ENCODE measurements at places on chromosomes 11 and 22. TPM values are rescaled to one million over a fixed set of nuclear protein-coding genes. Genes with fewer than 3 reads are reported as not detected.

GRCh38 chr22:47357493-47357892 is 595.0 kb downstream of the TBC1D22A start:
- DNase-seq, result no peak

The CDC42BPG gene
- total RNA-seq, result 30.1 TPM

DNA sequence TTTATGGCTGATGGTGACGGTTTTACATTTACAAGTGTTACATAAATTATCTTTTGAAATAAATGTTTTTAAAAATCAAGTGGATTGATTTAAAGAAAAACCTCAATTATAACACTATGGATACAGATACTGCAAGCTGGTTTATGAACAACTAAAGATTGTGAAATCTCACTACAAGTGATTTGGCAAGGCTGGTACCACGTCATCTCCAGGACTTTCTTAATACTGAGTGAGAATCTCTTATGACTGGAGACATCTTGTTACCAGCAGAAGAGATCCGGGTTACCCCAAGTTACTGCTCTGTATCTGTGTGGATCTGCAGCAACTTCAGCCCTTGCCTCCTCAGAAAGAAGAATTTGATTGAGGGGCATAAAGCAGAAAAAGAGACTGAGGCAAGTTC is 452.9 kb downstream of the MN1 start:
- DNase-seq, result no peak

DNA sequence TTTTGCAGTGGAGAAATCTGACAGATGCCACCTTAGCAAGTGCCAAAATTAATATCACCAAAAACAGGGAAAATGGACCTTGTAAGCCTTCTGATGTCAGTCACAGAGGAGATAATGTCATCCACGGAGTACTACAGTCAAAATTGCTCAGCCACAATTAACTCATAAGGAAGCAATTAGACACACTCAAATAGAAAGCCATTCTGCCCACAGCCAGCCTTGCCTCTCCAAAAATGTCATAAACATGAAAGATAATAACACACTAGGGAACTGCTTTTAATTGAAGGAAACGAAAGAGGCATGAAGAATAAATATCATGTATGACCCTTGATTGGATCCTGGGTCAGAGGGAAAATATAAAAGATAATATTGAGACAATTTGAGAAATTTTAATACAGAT is 505.6 kb upstream of the API5 start:
- DNase-seq, result no peak

DNA sequence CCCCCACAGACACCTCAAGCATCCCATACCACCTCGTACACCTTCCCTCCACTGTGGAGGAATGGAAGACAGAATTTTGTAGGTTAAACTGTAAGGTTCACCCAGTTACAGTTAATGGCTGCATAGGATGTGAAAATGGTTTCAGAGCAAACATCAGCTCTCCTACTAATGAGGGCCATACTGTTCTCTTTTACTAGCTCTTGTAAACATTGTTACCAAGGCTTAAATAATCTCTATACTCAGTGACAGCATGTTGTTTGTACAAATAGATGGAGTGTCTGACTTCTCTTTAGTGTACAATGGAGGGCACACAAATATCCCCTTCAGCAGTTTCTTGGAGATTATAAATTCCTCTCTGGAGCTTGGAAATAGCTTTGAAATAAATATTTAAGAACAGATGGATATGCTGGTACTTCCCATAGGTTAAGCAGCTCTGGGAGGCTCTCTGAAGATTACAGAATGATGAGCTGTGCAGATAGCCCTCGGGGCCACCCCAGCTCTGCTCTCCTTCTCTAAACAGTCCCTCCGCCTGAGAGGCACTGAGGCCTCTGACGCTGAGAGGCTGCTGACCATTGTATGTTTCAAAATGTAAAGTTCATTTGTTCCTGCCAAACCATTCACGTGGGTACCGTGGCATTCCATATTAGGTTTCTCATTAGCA is 25.7 kb downstream of the TTC12 start:
- DNase-seq, result no peak

The RCE1 gene
- total RNA-seq, result 35.3 TPM

The DNAJB7 gene
- not detected for total RNA-seq

- no peak for DNase-seq
These were observed 15.3 kb upstream of the APOL6 start for GRCh38 chr22:35632935-35633334.

DNA sequence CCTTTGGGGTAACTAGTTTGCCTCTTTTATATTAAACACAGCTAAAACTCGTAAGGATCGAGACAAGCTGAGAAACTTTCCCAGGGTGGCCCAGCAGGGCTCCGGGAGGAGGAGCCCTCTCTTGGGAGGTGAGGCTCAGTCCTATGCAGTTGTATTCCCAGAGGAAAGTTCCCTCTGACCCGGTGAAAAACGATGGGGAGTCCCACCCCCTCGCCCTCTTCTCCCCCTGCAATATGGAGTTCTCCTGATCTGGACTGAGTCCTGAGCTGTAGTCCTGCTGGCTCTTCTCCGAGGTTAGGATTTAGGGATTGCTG is 1.3 kb downstream of the NTM start:
- DNase-seq, result no peak

The HPX gene
- 4.6 TPM for total RNA-seq

The TMEM191C gene
- 3.1 TPM for total RNA-seq

- DNase-seq, result no peak
These were observed 136.9 kb downstream of the MYO18B start for GRCh38 chr22:25878933-25879332.

GRCh38 chr11:109730669-109731068 is 308.7 kb downstream of the C11orf87 start:
- no peak for DNase-seq

The ISX gene
- not detected for total RNA-seq

DNA sequence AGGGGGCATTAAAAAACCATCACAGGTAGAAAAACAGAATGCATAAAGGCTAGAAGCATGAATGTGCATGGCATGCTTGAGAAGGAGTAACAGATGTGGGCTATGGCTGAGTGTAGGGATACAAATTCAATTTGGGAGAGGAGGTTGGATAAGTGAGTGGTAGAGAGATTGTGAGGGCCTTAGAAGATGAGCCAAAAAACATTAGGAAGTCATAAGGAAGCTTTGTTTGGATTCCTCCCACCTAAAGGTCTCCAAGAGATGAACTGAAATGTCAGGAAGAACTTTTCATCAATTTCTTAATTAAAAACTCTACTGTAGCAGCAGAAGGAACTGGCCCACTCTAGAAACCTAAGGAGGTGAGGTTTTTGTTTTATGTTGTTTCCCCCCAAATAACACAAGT is 41.2 kb upstream of the CSNK2A3 start:
- DNase-seq, result no peak

DNA sequence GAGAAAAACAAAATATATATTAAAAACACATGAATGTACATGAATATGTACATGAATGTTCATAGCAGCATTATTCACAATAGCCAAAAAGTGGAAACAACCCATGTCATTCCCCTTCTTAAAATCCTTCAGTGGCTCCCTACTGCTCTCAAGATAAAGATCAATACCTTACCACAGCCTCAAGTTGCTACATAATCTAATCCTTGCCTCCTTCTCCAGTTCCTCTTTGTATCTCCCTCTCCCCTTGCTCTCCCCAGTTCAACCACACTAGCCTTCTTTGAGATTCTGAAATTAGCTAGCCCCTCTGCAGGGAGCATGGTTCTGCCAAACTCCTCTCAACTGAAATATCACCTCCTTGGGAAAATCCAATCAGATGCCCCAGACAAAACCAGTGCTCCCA is 28.1 kb downstream of the MTMR2 start:
- DNase-seq, result no peak
